ENCODE measurements at places on chromosomes 6 and 20. TPM values are rescaled to one million over a fixed set of nuclear protein-coding genes. Genes with fewer than 3 reads are reported as not detected.

The C6orf58 gene
- not detected for total RNA-seq

DNA sequence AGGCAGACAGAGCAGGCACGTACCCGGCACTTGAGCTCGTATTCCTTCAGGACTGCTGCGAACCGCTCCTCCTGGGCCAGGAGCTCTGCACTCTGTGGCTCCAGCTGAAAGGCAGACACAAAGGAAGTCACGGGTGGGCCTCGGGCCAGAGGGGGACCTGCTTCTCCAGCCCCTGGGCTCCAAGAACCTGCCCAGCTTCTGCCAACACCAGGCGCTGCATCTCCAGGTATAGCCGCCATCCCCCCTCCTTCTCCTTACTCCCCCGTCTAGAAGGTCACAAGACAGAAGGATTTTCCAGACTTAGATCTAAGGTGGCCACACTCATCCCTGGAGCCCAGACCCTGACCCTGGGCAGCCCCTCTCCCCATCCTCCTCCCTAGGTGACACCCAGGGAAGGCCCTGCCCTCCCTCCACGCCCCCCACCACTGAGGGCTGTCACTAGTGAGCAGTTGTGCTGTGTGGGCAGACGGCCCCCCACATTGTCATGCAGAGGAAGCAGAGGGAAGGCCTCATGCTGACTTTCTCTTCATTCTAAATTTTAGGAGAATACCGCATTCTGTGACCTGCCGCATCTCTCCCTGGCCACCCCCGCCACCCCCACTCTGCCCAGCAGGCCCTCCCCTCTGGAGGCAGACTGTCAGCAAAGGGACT is 81.9 kb downstream of the GINS1 start:
- no peak for DNase-seq

The WFDC11 gene
- total RNA-seq: not detected

GRCh38 chr6:61886608-61887259 is 399.3 kb downstream of the KHDRBS2 start:
- no peak for DNase-seq

GRCh38 chr6:130929036-130929678 is 102.0 kb downstream of the SMLR1 start:
- DNase-seq: no peak

- peak; percentile 54 for DNase-seq
These were observed 71.5 kb upstream of the TGM3 start for GRCh38 chr20:2224368-2224639.

- no peak for DNase-seq
These were observed 92.7 kb downstream of the DACT2 start for GRCh38 chr6:168226902-168227318.

DNA sequence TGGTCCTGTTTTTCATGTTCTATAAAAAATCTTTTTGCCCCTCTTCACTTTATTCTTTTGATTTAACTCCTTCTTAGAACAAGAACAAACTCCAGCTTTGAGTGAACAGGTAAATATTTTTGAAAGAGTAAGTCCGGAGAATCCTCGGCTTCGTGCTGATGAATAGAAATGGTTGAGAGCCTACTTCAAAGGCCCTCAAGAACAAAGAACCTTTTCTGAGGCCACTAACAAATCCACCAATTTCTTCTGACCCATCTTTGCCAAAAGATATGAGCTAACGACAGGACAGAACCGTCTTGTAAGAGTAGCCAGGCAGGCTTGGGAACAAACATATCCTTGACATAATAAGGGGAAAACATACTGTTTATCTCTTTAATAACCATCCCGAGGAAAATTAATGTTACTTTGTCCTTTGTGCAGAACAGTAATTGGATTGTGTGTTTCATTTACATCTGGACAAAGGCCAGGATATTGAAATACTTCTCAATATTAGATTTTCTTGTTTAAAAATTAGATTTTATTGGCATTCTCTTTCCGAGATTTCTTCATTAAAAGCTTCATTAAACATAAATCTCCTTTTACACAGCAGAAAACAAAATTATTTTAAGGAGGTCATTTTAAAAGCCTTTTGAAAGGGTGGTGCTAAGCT is 52.9 kb downstream of the NOX3 start:
- DNase-seq: no peak

The ADGRF1 gene
- 0.24 TPM for total RNA-seq

Data from RPMI7951 (cell line).